ENCODE measurements at places on chromosomes 2 and 18. TPM values are rescaled to one million over a fixed set of nuclear protein-coding genes. Genes with fewer than 3 reads are reported as not detected.
A peak's percentile ranks its signal among the peaks of the same experiment; 100 is the strongest.

DNA sequence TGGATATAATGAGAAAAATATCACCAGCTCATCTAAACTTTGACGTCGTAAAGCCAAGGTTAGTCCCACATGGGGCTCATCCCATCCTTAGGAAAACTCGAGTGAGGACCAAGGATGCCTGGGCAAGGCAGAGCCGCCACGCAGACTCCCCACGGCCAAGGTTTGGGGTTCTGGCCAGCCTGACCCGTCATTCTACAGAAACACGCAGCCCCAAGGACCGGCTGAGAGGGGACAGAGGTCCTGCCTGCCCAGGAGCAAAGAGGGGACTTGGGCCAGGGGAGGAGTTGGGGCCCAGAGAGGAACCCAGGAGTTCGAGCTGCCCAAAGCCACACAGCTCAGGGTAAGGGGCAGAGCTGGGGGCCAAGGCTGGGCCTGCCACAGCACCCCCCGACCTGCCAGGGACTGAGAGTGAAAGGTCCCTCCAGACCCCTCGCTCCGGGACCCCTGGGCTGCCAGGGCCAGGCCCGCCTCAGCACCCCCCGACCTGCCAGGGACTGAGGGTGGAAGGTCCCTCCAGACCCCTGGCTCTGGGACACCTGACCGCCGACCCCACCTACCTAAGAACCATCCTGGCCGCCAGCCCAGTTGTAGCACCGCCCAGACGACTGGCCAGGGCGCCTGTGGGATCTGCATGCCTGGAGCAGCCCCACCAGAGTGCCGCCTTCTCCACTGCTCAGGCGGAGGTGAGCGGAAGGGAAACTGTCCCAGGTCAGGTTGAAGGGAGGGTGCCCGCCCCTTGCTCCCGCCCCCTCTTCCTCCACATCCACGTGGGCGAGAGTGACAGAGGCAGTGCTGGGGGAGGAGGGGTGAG is at the start of gene PDCD1:
Gene PDCD1, minus strand, starts transcription at position 689 of the 811 bp plus-strand sequence. Its CDS starts 56 bp downstream, at position 633.
- DNase-seq: no peak

- DNase-seq: no peak
These were observed 102.7 kb upstream of the SMAD2 start for GRCh38 chr18:48032876-48033789.

GRCh38 chr18:9365406-9365805 is 30.8 kb downstream of the TWSG1 start:
- DNase-seq: no peak

DNA sequence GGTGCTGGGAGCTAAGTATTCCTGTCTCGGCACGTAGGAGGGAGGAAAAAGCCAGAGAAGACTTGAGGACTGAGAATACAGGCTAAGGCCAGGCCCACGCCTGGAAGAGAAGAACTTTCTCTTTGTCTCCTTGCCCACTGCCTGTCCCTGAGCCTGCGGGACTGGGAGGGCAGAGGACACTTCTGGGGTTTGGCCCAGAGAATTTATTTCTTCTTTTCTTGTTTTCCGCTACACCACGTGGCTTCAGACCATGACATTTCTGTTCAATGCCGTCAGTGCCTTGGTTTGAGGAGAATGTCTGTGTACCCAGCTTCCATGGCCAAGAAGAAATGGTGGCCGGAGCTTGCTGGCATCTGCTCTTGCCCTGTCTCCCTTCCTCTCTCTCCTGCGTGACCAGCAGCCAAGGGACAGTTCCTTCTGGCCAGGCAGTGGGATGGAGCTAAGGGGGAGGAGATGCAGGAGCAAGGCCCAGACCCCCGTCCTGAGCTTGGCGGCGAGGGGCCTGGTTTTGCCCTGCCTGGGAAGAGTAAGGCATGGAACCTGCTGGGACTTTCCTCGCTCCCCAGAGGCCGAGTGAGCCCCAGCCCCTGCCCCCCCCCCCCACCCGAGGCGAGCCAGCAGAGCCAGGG is 140.3 kb downstream of the KLHL29 start:
- DNase-seq: no peak

DNA sequence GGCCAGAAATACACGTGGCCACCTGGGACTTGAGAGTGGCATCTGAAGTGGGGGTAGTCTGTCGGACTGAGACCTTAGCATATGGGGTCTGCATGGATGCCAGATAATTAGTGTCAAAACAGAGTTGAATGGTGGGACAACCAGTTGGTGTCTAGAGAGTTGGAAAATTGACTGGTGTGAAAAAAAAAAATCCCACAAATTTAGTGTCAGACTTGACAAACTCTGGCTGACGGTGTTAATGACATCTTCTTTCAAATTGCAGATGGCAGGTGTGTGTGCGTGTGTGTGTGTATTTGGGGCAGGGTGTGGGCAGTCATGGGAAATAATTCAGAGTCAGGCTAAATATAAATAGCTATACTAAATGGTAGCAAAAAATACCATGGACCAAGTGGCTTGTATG is 365.4 kb upstream of the RGPD4 start:
- DNase-seq: no peak

- DNase-seq: no peak
These were observed 52.8 kb upstream of the HAAO start for GRCh38 chr2:42844901-42845821.

DNA sequence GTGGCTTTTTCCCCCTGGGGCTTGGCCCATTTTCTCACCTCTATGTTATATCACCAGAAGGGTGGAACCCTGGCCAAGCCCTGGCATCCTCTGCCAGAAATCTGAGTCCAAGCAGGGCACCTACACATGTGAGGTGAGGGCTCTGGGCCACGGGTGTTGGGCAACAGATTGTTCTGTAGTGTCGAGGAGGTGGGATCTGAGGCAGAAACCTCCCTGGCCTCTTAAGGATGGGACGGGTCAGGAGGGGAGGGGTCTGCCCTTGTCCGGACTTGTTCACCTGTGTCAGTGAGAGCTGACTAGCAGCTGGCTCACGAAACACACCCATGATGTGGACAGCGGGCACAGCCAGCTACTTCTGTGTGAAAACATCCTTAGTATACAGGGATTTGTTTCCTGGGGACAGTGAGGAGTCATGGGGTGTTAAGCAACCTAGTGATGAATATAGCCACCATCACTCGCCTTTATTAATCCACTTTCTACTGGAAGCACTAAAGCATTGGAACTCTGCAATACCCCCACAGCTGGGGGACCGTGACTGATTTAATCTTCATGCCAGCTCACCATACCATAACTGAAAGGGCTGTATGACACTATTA is 35.6 kb downstream of the EPAS1 start:
- no peak for DNase-seq

GRCh38 chr2:106356291-106356690 is 111.9 kb downstream of the RGPD3 start:
- no peak for DNase-seq

- no peak for DNase-seq
These were observed 40.9 kb upstream of the NEB start for GRCh38 chr2:151775057-151775740.

DNA sequence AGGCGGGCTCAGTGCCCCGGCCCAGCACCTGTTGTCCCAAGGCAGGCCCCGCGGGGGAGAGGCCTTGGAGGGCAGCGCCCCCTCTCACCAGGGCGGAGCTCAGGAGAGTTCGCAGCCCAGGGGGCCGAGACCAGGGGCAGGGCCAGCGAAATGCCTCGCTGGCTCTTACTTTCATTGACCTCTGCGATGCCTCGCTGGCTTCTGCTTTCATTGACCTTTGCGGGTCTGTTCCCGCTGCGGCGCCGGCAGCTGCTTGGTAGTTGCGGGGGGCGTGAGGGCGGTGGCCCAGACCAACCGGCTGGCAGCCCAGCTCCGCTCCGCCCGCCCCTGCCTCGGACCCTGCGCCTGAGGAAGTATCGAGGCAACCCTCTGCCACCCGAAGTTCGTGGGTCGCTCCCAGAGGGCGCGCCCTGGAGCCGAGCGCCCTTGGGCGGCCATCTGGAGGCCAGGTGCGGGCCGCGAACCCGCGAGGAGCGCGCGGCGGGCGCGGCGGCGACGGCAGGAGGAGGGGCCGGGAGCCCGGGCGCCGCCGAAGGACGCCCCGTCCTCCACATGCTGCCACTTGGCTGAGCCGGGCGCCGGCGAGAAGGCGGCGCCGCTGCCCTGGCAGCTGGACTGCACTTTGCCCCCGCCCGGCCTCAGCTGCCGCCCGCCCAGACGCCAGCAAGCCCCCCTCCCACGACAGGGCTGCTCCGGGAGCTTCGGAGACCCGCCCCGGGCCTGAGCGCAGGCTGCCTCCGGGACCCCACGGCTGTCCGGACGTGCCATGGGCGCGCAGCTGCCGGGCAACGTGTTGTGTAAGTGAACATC is 118.0 kb upstream of the MSTN start:
- DNase-seq: peak; percentile 33

DNA sequence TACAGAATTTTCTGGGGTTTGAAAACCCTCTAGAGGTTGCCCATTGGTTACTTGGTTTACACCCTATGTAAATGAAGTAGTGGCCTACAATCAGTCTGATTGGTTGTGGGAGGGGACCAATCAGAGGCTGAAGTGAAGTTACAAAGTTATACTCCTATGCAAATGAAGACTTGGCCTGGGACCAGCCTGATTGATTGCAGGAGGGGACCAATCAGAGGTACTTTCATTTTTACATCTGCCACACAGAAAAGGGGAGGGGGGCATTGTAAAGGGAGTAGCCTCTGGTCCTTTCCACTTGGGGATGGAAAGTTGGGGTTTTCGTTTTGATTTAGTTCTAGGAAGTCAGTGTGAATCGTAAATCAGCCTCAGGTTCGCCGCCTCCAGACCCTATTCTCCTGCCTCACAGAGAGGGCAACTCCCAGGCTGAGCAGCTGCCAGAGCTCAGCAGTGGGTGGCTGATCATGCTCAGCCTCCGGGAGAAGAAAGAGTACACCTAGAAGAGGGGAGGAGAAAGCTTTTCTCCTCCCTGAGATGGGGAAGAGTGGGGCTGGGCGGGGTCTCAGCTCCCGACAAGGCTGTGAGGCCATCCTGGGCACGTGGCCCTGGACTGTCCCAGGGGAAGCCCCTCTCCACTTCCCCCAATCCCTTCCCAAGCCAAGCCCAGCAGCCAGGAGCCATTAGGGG is 372.5 kb downstream of the GALR1 start:
- no peak for DNase-seq

GRCh38 chr2:232773815-232774214 is 2.5 kb downstream of the KCNJ13 start:
- DNase-seq: no peak

- DNase-seq: no peak
These were observed 89.1 kb downstream of the FIGN start for GRCh38 chr2:163646687-163647086.

GRCh38 chr2:56250153-56250729 is 66.5 kb downstream of the CCDC85A start:
- no peak for DNase-seq

DNA sequence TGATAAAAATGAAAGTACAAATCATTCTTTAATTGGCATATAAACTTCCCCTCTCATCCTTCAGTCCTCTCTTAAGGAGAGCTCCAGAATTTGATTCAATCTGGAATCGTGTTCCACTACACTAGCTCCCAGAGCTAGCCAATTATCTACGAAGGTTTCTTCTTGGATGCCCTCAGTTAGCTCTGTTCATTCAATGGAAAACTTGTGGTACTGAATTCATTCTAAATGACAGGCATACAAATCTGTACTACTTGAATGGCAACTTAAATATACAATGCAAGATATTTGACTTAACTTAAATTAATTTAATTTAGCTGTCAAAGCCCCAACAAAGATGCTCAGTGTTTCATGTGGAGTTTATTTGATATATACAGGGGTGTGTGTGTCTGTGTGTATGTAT is 1474.2 kb upstream of the CELF4 start:
- no peak for DNase-seq

- no peak for DNase-seq
These were observed 2.8 kb upstream of the CDCA7 start for GRCh38 chr2:173351879-173352278.

DNA sequence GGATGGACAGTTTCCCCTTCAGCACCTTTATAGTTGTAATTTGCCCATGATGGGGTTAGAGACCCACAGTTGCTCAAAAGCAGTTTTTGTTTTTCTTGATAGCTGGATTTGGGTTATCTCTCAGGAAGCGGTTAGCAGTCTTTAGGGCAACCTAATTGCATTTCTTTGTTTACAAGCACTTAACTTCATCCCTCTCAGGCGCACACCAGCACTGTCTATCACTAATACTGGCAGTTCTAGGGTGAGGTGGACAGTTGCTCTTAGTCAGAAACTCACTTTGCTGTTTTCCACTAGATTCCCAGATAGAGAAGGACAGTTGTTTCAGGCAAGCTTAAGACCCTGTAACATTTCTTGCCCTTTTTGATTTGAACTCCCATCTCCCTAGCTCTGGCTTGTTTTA is 146.0 kb downstream of the AGAP1 start:
- no peak for DNase-seq

DNA sequence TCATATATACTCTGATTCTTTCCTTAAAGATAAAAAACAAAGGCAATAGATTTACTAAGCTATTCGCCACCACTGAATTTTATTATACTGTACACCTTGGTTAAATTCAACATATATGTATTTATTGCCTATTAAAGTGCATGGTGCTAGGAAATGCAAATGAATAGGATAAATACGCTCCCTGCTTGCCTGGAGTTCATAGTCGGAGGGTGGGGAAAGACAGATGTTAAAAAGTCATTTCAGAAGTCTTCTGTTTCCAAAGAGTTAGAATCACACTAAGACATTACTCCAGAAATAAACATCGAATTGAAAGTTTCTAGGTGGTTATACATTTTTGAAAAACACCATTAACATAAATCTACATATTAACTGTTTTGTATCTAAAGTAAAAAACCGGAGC is 19.8 kb downstream of the C1D start:
- no peak for DNase-seq

- no peak for DNase-seq
These were observed 2.5 kb downstream of the AGFG1 start for GRCh38 chr2:227474410-227474809.

DNA sequence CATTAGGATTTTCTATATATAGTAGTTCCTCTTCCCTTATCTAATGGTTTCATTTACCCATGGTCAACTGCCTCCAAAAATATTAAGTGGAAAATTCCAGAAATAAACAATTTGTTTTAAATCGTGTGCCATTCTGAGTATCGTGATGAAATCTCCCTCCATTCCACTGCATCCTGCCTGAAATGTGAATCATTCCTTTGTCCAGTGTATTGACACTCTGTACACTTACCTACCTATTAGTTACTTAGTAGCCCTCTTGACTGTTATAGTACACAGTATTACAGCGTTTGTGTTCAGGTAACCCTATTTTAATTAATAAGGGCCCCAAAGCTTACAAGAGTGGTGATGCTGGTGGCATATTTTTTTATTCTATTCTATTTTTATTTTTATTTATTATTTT is 26.2 kb downstream of the TAF4B start:
- DNase-seq: no peak

DNA sequence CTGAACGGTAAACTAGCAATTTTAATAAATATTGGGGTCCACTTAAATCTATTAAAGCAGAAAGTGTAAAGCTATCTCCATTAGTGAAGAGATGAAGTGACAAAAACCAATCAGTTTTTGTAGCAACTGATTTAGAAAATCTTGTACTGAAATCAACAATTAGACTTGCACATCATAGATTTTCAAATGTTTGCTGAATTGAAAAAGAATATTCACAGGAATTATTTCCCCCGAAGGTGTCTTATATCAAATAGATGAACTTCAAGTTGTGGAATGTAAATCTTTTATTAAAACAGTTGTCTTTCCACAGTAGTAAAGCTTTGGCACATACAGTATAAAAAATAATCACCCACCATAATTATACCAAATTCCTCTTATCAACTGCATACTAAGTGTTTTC is 48.7 kb downstream of the ATIC start:
- no peak for DNase-seq

NOSTRIN gene
- total RNA-seq: not detected

UGT1A10 gene
- total RNA-seq: not detected

C1D gene
- total RNA-seq: 20.5 TPM

REG3A gene
- not detected for total RNA-seq

TRPM8 gene
- total RNA-seq: 0.54 TPM

RGPD3 gene
- total RNA-seq: 0.17 TPM

CDH2 gene
- 53.8 TPM for total RNA-seq

LIMS4 gene
- 1.4 TPM for total RNA-seq

MERTK gene
- 6.1 TPM for total RNA-seq

Measured in H1 (cell line).